GM23338 (cell line): ENCODE measurements at places on chromosomes 2 and 18. TPM values are rescaled to one million over a fixed set of nuclear protein-coding genes. Genes with fewer than 3 reads are reported as not detected.

UGT1A1 gene
- not detected in 2 replicates for polyA plus RNA-seq

HDAC4 gene
- 6.6 and 8.1 TPM in 2 replicates for polyA plus RNA-seq

TFCP2L1 gene
- polyA plus RNA-seq: 0.94 and 1.2 TPM in 2 replicates

HTRA2 gene
- 17.8 and 19.5 TPM in 2 replicates for polyA plus RNA-seq

DNA sequence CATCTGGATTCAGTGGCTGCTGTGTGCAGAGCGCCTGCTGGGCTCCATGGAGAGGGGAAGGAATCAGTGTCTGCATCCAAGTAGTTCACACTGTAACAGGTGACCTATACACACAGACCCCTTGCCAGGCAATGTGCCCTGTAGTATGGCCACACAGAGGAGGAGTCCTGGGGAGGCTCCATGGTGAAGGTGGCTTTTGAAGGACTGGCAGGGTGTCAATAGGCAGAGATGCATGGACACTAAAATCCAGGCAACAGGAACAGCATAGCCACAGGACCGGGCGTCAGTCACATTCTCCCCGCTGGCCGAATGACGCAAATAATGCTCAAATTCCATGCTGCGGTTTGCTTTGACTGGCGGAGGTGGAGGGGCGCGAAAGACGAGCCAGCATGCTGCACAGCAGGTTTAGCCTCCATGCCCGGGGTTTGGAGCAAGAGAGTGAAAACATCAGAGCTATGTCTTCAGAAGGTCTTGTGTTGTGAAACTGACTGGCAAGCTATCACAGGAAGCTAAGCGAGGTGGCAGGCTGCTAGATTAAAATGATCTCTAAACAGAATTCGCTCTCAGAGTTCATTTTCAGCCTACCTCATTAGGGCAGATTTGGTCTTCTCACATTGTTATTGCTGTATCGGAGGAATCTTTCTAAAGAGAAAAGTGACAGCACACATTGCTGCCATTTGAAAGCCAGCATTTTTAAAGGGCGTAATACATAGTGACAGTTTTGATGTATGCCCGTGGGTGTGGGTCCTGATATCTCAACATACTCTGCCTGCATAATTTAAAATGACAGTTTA, 1.2 kb upstream of the CHMP1B start:
- peak; percentile 54 for DNase-seq

GRCh38 chr2:67619204-67619603, 222.1 kb downstream of the ETAA1 start:
- DNase-seq: no peak

DNA sequence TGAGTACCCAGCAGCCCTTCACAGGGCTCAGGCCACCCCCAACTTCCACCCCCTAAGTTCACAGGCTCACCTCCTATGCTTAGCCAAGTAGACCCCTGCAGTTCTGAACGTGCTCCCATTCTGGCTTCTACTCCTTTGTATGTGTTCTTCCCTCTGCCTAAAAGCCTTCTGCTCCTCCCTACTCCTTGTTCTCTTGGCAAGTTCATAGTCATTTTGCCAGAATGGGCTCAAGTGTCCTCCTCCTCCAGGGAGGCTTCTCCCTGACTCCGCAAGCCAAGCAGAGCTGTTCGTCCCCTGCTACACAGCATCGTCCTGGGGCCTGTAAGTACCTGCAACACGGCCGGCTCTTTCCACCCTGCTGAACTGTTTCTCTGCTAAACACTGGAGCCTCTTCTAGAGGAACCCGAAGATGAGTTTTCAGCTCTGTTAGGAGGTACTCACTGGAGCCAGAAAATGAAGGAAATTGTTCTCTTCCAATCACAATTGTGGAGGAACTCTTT, 14.6 kb upstream of the CETN1 start:
- DNase-seq: no peak

DNA sequence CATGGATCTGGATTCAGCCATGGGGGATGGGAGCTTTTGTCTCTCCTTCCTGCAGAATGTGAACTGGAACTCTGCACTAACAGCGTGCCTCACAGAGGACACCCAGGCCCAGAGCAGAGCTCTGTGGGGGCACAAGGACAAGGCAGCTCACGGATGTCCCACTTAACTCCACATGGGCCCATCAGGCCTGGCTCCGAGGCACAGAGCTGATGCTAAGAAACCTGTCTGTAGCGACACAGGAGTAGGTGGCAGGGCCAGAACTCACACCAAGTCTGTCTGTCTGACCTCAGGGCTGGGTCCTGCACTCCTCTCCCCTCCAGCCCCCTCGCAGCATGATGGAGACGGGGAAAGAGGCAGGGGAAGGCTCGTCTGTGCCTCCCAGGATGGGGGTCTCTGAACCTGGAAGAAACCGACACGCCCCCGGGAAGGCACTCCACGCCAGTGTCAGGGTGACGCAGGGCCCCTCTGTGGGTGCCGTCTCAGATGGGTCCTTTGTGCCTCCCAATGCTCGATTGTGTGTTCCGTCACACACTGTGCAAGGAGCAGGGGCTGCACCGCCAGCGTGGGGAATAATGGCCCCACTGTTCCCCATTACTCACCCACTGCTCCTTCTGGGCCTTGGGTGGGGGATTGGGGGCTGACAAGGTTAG, 36.6 kb downstream of the FAM178B start:
- no peak for DNase-seq

- DNase-seq: no peak
These were observed 731.7 kb upstream of the REG3G start for GRCh38 chr2:78293768-78294167.

GRCh38 chr2:47724221-47724981, 58.5 kb upstream of the MSH6 start:
- no peak for DNase-seq

DNA sequence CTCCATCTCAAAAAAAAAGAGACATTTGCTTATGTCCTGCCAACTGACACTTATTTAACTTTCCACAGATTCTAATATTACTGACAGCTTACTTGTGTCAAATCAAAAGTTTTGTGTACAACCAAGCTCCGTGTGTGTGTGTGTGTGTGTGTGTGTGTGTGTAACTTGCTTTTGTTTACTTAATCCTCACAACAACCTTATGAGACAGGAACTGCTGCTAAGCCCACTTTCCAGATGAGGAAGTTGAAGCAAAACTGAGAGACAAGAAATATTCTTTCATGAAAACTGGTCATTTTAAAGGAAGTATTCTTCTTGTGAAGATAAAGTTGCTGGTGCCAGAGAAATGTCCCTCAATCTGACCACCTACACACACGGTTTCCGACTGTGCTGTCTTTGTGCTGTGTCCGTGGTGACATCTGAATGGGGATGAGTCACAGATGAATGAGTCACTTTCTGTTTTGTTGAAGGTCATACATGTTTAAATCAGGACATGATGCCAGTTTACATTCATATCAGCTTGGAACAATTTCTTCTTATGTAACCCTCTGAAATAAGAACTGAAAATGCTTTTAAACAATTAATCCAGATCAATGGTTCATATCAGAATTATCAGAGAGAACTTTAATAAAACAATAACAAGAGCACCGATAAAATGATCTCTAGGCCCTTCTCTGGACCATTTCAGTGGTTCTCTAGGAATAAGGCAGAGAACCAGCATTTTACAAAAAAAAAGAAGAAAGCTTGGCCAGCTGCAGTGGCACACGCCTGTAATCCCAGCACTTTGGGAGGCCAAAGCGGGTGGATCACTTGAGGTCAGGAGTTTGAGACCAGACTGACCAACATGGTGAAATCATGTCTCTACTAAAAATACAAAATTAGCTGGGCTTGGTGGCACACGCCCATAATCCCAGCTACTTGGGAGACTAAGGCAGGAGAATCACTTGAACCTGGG, 95.5 kb downstream of the THNSL2 start:
- DNase-seq: no peak
